ENCODE measurements at places on chromosomes 12 and 14. TPM values are rescaled to one million over a fixed set of nuclear protein-coding genes. Genes with fewer than 3 reads are reported as not detected.
A peak's percentile ranks its signal among the peaks of the same experiment; 100 is the strongest.

OTUB2 gene
- polyA plus RNA-seq, result 3.3 TPM

DNA sequence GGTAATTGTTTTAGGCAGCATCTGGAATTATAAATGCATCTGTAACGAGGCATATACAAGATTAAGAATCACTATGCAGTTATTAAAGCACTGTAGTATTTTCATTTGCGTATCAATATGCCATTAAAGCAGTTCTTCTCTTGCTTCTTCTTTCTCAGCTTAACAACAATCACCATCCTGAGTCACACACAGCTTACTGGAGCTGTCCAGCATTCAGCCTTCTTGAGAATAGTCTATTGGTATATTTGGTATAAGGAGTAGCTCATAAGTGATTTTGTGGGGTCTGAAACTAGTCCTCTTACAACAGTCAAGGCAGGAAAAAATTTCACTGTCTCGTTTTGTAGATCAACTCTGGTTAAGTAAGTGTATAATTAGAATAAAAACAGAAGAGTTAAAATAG lies 523.0 kb upstream of the FOXG1 start:
- no peak for DNase-seq

- DNase-seq, result peak; percentile 16
Measured at GRCh38 chr12:93530358-93530757, 42.1 kb upstream of the SOCS2 start.

- DNase-seq, result no peak
Measured at GRCh38 chr14:106789318-106789717, 1262.9 kb downstream of the TMEM121 start.

DNA sequence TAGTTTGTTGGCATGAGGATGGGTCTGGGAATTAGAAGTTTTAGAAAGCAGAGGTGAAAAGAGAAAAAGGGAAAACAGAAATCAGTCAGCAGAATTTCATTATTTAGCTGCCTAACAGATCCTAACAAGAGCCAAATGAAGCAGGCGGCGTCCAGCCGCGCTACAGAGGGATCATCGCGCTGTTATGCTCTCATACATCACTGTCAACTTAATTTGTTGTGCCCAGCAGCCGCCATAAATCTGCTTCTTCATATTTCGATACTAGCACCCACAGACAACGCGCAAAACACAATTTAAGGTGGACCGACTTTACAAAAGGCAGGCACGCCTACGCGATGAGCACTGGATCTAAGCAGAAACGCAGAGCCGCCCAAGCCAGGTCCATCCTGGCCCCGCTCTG lies 66.7 kb downstream of the SETD3 start:
- no peak for DNase-seq

GRCh38 chr14:104092931-104093365 lies 7.4 kb downstream of the ASPG start:
- DNase-seq, result no peak

DNA sequence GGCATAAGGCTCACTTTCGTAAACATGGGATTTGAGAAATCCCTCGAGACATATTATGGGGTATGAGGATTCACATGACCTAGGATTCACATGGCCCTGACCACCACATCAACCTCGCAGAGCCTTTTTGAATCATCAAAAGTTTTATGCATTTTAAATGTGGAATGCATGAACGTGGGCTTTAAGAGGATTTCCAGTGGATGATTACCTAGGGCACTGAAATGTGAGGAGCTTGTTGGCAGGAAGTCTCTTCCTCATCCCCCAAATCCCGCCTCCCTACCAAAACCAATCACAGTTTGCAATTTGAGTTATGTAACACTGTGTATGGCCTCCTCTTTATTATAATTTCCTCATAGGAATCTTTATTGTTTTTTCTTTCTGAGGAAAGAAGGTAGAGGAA lies 659.6 kb upstream of the TBX3 start:
- no peak for DNase-seq

AMDHD1 gene
- 0.89 TPM for polyA plus RNA-seq

Data from right lung (tissue), 10 donors.